ENCODE measurements at places on chromosomes 16 and 17. TPM values are rescaled to one million over a fixed set of nuclear protein-coding genes. Genes with fewer than 3 reads are reported as not detected.

The NDE1 gene
- 32.9 TPM for total RNA-seq

DNA sequence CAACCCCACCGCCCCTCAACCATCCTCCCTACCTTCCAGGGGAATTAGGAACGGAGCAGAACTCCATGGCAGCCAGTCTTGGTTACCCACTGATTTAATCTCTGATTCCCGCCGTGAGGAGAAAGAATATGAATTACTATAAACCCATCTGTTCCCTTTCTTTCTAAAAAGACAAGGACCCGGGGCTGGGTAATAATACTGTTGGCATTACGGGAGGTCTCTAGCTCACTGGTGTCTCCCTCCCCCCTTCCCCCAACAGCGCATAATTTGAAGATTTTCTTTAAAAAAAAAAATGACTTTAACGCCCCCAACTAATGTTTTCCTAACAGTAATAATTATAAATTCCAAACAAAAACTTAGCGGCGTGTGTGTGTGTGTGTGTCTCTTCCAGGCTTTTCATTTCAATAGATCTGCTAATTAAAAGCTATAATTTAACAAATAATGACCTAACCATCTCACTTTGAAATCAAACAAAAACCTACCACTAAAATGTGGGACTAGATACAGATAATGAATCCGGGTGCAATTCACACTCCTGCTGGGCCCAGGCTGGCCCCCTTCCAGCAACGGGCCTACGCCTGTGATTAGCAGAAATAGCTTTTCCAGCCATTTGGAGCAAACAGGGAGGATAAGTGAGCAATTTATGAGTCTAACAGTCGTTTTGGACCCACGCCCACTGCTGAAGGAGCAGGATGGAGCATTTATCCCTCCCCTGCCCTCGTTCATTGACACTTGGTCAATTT is 18.2 kb upstream of the BHLHA9 start:
- no peak overlapping the region for H3K4me3 ChIP-seq
- H3K36me3 ChIP-seq, result peaks cover 2% of the 10 kb centered on the region
- peaks cover 3% of the 10 kb centered on the region for H3K4me1 ChIP-seq

- H3K27ac ChIP-seq, result no peak overlapping the region
- H3K4me1 ChIP-seq, result no peaks in the 10 kb centered on the region
- no peak overlapping the region for H3K4me3 ChIP-seq
- H3K36me3 ChIP-seq, result no peaks in the 10 kb centered on the region
- peaks cover 10% of the 10 kb centered on the region for H3K27me3 ChIP-seq
These were observed 1.4 kb downstream of the ZG16 start for GRCh38 chr16:29779474-29779873.

- DNase-seq, result peak; percentile 74
- no peaks in the 10 kb centered on the region for H3K27me3 ChIP-seq
- H3K36me3 ChIP-seq, result no peaks in the 10 kb centered on the region
- H3K27ac ChIP-seq, result no peak overlapping the region
- H3K4me3 ChIP-seq, result no peak overlapping the region
These were observed 22.9 kb downstream of the ADAM11 start for GRCh38 chr17:44781551-44782325.

- no peak for DNase-seq
- peaks cover 3% of the 10 kb centered on the region for H3K36me3 ChIP-seq
- H3K27ac ChIP-seq, result peak overlapping the region; percentile 42
- H3K4me3 ChIP-seq, result peak overlapping the region; percentile 93
These were observed 1.3 kb upstream of the PSMB3 start for GRCh38 chr17:38751144-38751807.

DNA sequence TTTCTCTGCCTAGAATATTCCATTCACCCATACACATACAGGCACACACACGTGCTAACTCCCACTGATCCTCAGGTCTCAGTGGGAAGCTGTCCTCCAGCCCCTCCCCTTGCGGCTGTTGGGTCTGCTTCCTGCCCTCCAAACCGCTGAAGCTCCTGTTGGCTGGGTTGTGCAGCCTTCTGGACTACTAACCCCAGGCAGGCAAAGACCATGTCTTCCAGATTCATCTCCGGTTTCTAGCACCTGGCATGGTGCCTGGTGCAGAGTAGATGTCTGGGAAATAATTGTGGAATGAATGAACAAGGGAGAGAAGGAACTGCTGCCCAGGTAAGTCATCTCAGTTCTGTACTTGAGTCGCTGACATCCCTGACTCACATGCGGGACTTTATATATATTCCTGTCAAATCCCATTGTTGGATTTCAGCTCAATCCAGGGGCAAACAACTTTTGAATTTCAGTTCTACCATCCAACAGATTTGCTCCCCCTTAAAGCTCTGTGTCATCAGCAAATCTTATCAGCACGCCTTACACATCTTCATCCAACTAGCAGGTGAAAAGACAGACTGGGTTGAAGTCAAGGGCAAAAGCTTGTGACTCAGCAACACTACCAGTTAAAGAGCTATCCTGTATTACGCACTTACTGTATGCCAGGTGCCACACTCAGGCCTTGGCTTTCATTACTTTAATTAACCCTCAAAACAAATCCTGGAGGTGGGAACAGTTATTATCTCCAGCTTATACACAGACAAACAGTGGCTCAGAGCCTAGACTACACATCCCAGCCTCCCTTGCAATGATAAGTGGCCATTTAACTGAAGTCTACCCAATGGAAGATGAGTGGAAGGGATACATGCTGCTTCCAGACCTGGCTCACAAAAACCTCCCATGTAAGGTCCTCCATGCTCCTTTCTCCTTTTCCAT is 51.1 kb downstream of the SRCIN1 start:
- peaks cover 14% of the 10 kb centered on the region for H3K4me1 ChIP-seq
- peaks cover 33% of the 10 kb centered on the region for H3K27me3 ChIP-seq
- no peak for DNase-seq
- H3K36me3 ChIP-seq, result no peaks in the 10 kb centered on the region
- no peak overlapping the region for H3K27ac ChIP-seq

DNA sequence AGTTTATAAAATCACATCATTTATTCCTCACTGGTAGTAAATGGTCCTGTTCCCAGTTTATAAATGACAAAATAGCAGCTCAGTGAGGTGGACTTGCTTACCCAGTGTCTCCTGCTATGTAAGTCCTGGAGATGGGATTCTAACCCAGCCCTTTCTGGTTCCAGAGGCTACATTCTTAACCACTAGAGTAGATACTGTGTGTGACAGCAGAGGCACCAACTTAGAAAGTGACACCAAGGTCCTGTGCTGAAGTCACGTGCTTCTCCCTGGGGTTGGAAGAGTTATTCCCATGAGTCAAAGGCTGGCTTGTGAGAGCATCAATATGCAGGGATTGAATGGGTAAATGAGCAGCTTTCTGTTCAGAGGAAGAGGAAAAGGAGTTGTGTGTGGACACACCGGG is 167.3 kb upstream of the IRX3 start:
- no peak overlapping the region for H3K4me3 ChIP-seq
- no peak overlapping the region for H3K27ac ChIP-seq
- no peak for DNase-seq
- no peaks in the 10 kb centered on the region for H3K4me1 ChIP-seq
- H3K36me3 ChIP-seq, result peaks cover 1% of the 10 kb centered on the region
- H3K27me3 ChIP-seq, result peaks cover 27% of the 10 kb centered on the region

DNA sequence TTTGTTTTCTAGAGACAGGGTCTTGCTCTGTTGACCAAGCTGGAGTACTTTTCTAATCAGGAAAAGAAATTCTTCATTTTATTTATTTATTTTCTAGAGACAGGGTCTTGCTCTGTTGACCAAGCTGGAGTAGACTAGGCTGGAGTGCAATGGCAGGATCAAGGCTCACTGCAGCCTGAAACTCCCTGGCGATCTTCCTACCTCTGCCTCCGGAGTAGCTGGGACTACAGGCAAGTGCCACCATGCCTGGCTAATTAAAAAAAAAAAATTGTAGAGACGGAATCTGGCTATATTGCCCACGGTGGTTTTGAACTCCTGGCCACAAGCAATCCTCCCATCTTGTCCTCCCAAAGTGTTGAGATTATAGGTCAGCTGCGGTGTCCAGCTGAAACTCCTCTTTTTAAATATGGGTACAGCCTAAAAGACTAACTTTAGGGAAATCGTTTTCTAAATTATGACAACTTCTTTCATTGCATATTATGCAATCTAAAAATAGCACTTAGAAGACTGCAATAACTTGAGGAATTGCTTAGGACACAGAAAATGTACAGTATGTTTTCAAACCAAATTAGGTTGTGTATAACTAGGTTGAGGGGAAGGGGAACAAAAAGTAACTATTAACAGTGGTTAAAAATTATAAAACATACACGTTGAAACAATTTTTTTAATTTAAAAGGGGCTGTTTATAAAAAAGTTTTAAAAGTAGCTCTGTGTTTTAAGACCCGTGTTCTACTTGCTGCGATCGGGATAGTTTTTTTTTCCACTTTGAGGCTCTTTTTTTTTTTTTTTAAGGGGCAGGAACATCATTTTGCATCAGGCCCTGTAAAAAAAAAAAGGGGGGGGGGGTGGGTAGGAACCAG is 4.7 kb downstream of the PRAC1 start:
- H3K27ac ChIP-seq, result no peak overlapping the region
- no peak for DNase-seq
- no peaks in the 10 kb centered on the region for H3K36me3 ChIP-seq
- peaks cover 82% of the 10 kb centered on the region for H3K27me3 ChIP-seq
- H3K4me3 ChIP-seq, result no peak overlapping the region

GRCh38 chr16:88059701-88060386 is 108.6 kb downstream of the BANP start:
- H3K27ac ChIP-seq, result no peak overlapping the region
- DNase-seq, result peak; percentile 84
- peaks cover 31% of the 10 kb centered on the region for H3K4me1 ChIP-seq
- H3K27me3 ChIP-seq, result no peaks in the 10 kb centered on the region
- peaks cover 1% of the 10 kb centered on the region for H3K36me3 ChIP-seq

DNA sequence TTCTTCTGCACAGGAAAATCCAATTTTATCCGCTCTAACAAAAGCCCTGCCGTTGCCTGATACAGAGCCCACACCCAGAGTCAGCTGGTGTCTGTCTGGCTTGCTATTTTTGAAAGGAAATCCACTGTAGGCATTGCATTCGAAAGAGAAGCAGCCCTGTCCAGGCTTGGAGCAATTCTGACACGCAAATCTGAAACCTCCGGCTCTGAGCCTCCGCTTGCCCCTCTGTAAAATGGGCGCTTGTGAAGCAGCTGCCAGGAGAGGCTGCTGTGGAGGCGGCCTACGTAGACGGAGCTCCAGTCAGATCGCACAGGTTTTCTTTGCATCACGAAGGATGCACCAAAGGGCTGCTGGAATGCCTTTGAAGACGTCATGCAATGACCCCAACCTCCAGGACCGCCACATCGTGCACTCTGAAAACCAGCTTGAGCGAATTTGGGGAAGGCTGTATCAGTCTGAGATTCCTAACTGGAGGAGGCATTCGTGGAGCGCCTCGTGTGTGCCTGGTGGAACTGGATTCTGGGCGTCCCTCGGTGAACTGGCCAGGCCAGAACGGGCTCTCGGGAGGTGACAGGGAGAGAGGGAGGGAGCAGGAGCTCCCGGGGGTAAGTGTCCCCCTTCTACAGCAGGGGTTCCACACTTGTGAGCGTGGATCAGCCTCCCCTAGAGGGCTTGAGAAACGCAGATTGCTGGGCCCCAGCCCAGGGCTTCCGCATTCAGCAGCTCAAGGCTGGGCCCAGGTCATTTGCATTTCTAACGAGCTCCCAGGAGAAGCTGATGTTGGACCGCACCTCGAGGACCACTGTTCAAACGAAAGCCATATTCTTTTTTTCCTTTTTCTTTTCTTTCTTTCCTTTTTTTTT is 215.5 kb downstream of the MRTFB start:
- H3K4me1 ChIP-seq, result peaks cover 10% of the 10 kb centered on the region
- no peaks in the 10 kb centered on the region for H3K27me3 ChIP-seq
- peak overlapping the region; percentile 88 for H3K27ac ChIP-seq
- peak overlapping the region; percentile 61 for H3K4me3 ChIP-seq
- no peak for DNase-seq

DNA sequence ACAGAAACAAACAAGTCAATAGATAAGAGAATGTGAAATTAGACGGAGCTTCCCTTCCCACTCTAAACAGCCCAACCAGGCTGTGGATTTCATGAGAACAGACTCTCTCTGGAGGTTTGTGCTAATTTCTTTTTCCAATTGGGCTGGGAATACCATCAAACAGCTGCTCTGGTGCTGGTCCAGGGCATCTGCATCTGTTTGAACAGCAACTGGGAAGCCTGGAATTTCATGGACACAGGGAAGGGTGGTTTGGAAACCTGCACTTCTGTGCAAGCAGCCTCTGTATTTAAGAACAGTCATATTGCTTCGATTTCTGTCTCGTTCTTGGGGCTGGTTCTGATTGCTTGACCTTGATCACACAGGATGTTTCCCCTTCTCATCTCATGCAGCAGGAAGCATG is 88.7 kb downstream of the FOXL1 start:
- H3K27ac ChIP-seq, result peak overlapping the region; percentile 23
- peaks cover 84% of the 10 kb centered on the region for H3K4me1 ChIP-seq
- no peaks in the 10 kb centered on the region for H3K36me3 ChIP-seq

DNA sequence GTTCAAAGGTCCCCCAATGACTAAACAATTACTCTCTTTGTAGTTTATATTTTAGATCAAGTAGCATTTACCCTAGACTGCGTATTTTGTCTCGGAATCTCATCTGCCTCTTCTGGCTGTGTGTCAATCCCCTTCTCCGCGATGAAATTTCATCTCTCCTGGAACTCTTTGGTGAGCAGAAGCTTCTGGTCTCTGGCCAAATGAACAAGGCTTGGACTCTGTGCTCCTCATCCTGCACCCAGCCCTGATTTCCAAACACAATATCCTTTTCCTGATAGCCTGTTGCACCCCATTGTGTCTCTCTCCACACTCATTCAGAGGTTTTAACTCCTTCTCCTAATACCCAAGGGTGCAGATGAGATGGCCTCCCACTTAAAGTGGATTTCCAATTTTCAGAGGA is 609.4 kb upstream of the CDH5 start:
- H3K27ac ChIP-seq, result no peak overlapping the region
- peaks cover 6% of the 10 kb centered on the region for H3K27me3 ChIP-seq
- peaks cover 2% of the 10 kb centered on the region for H3K36me3 ChIP-seq
- no peaks in the 10 kb centered on the region for H3K4me1 ChIP-seq
- no peak for DNase-seq
- H3K4me3 ChIP-seq, result no peak overlapping the region

GRCh38 chr17:32523017-32523680 is 36.4 kb downstream of the CDK5R1 start:
- DNase-seq, result no peak
- H3K4me1 ChIP-seq, result peaks cover 31% of the 10 kb centered on the region
- H3K27ac ChIP-seq, result no peak overlapping the region
